Spleen (tissue), 13 donors: ENCODE measurements at places on chromosomes 1 and 21.

DNA sequence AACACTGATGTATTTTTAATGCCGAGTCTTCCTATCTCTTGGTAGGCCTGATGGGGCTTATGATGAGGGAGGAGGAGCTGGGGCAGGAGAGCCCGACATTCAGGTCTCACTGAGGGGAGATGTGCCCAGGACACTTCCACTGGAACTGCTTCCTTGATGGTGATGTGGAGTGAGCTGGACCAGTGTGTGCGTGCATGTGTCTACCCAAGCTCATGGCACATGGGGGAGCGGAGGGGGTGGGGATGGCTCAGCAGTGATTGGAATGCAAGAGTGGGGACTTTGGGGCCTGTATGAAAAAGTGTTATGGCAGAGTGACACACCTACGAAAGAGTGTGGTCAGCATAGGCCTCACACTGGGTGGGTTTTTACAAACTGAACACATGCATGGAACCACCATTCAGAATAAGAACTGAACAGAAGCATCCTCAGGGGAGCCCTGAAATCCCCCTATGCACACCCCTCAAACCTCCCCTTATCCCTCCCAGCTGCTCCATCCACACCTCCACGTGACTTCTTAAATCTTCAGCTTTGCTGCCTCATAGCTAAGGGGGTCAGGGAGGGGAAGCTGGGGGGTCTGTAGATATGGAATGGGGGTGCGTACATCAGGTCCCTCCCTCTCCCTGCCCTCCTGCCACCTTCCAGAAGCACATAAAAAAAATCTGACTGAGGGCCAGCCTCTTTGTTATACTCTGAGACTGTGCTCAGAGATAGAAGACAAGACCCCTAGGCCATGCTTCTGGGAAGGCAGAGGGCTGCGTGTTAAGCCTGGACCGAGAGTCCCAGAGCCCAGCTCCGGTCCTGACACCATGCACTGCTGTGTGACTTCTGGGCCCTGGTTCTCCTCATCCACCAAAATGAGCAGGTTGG lies 11.6 kb downstream of the IL6R start:
- no peak for DNase-seq

GRCh38 chr1:155650231-155650757 lies 38.3 kb downstream of the YY1AP1 start:
- no peak for DNase-seq

DNA sequence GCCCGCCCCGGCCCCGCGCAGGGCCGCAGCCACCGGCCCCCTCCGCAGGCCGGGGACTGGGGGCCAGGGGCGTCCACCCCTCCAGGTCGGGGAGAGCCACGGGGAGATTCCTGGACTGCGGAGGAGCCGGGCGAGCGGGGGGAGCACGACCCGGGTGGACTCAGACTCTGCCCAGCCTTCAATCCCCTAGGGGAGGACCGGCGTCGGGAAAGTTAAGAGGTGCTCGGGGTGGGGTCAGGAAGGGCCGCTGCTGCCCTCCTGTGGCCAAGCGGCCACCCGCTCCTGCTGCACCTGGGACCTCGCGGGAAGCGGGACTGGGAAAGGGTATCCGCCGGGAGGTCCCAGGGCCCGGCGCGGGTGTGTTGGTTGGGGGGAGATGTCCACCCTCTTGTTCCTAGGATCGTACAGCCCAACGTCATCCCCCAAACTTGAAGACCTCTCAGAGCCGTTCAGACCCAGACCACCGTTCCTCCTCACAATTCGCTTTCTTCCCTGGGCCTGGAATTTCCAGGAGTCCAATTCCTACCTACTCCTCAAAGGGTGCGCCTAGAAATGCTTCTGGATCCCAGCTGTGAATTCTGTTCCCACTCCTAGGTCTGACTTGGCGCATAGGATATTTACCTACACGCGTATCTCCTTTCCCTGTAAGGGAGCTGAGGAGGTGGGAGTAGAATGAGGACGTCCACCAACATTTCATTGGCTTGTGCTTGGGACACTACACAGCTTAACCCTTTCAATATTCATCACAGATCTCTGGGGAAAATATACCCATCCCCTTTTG lies 484 bp upstream of the RHOC start:
- DNase-seq: peak; percentile 94

- DNase-seq: no peak
These were observed 105.5 kb downstream of the TNNI3K start for GRCh38 chr1:74340656-74341055.

GRCh38 chr1:208425096-208425495 lies 180.9 kb upstream of the PLXNA2 start:
- no peak for DNase-seq

DNA sequence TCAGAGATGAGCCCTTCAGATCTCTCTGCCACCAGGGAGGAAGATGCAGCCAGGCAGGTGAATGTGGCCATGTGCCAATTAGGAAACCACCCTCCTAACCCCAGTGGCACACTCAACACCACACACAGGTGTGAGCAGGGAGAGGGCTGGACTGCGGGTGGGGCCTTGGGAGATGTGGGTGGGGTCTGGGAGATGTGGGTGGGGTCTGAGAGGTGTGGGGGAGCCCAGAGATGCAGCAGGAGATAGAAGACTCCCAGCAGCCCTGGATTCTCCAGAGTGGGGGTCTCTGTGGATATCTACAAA lies 43.2 kb upstream of the COL6A1 start:
- peak; percentile 49 for DNase-seq
